ENCODE measurements at places on chromosomes 16 and 17. TPM values are rescaled to one million over a fixed set of nuclear protein-coding genes. Genes with fewer than 3 reads are reported as not detected.

Gene ZSCAN10
- not detected for total RNA-seq

Gene NPIPB6
- total RNA-seq: 8.5 TPM

Gene EVI2A
- total RNA-seq: 9.3 TPM

Gene CALB2
- 2.8 TPM for total RNA-seq

Gene HSPB9
- total RNA-seq: not detected

Gene STH
- total RNA-seq: not detected

Gene TBC1D3L
- 21.6 TPM for total RNA-seq

- DNase-seq: no peak
These were observed 64.3 kb upstream of the RBL2 start for GRCh38 chr16:53369921-53370320.

DNA sequence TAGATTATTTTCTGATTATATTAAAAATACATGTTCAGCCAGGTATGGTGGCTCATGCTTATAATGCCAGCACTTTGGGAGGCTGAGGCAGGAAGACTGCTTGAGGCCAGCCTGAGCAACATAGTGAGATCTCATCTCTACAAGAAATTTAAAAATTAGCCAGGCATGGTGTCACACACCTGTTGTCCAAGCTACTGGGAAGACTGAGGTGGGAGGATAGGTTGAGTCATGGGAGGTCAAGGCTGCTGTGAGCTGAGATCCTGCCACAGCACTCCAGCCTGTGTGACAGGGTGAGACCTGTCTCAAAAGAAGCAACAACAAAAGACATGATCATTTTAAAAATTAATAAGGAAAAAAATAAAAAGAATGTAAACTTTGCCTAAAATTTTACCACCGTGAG lies 40.7 kb downstream of the PRAC1 start:
- no peak for DNase-seq

DNA sequence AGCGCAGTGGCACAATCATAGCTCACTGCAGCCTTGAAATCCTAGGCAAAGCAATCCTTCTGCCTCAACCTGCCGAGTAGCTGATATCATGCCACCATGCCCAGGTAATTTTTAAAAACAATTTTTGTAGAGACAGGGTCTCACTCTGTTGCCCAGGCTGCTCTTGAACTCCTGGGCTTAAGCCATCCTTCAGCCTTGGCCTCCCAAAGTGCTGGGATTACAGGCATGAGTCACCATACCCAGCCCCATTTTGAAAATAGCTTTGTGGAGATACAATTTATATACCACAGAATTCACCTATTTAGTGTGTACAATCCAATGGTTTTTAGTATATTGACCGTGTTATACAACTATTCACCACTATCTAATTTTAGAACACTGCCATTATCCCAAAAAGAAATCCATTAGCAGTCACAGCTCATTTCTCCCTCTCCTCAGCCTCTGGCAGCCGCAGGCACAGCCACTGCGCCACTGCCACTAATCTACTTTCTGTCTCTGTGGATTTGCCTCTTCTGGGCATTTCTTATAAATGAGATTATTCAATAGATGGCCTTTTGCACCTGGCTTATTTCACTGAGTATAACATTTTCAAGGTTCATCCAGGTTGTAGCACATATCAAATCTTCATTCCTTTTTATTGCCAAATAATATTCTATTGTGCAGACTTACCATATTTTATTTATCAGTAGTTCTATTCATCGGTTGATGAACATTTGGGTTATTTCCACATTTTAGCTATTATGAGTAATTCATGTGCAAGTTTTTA lies 6.5 kb downstream of the RNF157 start:
- DNase-seq: no peak

DNA sequence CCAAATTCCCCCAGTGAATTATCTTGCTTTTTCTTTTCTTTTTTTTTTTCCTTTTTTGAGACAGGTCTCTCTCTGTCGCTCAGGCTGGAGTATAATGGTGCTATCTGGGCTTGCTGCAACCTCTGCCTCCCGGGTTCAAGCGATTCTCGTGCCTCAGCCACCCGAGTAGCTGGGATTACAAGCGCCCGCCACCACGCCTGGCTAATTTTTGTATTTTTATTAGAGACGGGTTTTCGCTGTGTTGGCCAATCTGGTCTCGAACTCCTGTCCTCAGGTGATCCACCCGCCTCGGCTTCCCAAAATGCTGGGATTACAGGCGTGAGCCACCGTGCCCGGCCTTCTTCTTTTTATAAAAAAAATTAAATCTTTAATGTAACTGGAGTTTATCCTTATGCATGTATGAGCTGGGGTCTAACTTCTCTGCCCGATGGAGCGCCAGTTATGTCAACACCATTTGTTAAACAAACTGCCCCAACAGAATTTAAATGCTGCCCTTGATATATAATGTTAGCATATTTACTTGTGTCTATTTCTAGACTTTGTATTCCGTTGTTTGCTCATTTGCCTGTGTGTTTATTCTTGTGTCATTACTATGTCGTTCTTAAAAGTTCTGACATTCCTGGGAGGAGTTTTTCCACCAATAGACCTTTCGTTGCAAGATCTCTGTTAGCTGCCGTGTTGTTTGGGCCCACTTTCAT lies 535 bp upstream of the AURKB start:
- DNase-seq: no peak

DNA sequence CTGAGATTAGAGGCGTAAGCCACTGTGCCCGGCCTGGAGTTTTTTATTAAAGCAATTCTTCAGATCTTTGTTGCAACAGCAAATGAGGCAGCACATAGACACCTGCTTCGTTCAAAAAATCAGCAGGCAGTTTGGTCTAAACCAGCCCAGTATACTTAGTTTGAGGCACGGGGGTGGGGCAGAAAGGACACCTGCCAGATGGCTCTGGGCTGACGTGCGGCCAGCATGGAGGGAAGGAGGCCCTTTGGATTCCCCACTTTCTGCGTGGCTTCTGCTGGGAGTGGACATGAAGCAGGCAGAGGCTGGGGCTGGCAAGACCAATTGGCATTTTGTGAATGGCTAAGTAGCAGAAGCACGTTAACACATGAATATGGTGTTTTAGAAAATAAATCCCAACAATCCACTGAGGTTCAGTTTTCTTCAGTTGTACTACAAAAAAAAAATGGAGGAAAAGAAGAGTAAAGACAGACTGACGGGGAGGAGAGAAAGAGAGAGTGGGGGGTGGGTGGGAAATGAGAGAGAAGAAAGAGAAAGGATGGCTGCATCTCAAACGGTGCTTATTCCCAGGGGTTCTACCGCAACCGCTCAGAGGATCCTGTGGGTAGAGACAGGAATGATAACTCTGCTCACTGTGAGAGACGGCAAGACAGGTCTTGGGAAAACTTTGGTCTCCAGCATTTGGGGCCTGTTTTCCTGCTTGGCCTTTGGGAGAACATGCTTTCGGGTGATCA lies 16.3 kb downstream of the C16orf46 start:
- DNase-seq: no peak

DNA sequence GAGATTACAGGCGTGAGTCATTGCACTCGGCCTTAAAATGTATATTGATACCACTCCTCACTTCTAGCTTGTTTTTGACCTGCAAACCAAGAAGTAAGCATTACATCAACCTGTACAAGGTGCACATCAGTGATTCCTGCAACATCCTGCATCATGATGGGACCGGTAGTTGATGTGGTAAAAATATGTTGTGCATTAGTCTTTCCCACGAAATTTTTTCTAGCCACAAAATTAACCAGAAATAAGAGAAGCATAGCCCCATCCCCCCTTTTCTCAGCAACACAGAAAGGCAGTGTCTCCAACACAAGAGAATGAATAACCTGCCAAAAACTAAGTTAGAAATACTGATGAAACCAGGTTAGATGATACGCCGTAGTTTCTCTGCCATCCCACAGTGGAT lies 21.1 kb upstream of the NSMCE1 start:
- no peak for DNase-seq

GRCh38 chr16:75202069-75202590 lies 4.8 kb downstream of the CTRB2 start:
- DNase-seq: peak; percentile 7

- no peak for DNase-seq
These were observed 2.9 kb downstream of the SRSF2 start for GRCh38 chr17:76734080-76734840.

GRCh38 chr16:85033171-85033570 lies 5.6 kb downstream of the KIAA0513 start:
- DNase-seq: no peak

GRCh38 chr17:9470171-9470570 lies 105.4 kb downstream of the STX8 start:
- DNase-seq: no peak

DNA sequence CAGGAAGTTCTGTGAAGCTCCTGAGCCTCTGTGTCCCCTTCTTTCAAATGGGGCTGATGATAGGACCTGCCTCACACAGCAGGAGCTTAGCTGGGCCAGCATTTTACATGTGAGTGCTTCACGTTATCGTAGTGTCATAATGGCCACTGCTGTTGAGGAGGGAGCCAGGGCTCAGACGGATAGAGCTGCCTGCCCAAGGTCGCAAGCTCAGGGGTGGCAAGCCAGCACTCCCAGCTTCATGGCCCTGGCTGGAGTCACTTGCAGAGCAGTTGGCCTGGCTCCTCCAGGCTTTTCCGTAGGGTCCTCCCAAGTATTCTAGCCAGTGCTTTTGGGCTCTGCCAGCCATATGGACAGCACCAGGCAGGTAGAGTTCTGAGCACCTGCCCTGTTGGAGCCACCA lies 115.1 kb downstream of the SOCS1 start:
- no peak for DNase-seq

- DNase-seq: peak; percentile 93
These were observed 9.3 kb downstream of the GIT1 start for GRCh38 chr17:29579866-29580771.

GRCh38 chr17:11880714-11881113 lies 116.6 kb downstream of the ZNF18 start:
- DNase-seq: no peak

GRCh38 chr16:24689128-24689527 lies 40.3 kb upstream of the TNRC6A start:
- DNase-seq: no peak

DNA sequence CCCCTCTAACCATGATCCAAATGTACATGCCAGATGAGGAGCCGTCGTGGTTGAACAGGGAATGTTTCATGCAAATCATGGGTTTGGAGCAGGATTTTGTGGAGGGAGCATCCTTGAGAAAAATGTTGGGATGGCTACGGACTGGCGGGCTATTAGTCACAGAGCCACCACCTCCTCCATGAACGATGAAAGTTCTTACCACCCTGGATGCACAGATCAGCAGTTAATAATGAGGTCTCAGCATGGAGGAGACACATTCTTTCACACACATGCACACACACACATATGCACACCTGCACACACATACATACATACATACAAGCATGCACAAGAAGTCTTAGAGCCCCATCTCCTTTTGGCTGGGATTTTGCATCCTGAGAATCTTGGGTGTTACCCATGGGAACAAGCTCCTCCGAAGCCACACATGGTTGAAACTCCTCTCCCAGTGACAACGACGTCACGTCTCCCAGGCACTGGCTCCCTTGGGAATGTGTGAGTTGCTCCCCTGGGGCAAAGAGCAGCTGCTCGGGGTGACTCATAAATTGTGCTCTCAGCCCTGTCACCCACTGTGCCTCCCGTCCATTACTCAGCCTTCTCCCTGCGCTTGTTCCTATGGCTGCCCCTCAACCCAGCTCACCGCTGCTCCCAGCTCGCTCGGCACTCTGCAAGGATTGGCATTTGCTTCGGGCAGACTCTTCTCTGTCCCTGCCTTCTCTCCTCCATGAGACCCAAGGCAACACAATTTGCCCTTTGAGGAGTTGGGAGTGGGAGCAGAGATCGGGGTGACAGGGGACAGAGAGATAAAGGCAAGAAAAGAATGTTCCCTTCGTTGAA lies 344.6 kb downstream of the SOX9 start:
- DNase-seq: no peak

- no peak for DNase-seq
These were observed 23.0 kb downstream of the PPL start for GRCh38 chr16:4913774-4914525.

DNA sequence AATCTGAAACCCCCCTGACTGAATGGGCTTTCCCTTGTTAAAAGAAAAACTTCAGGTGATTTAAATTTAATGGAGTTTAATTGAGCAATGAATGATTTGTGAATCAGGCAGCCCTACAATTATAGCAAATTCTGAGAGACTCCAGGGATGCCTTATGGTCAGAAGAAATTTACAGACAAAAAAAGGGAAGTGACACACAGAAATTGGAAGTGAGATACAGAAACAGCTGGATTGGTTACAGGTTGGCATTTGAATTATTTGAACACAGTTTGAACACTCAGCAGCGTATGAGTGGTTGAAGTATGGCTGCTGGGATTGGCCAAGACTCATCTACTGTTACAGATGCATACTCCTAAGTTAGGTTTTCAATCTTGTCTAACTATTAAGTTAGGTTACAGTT lies 19.0 kb upstream of the CPHXL start:
- no peak for DNase-seq

DNA sequence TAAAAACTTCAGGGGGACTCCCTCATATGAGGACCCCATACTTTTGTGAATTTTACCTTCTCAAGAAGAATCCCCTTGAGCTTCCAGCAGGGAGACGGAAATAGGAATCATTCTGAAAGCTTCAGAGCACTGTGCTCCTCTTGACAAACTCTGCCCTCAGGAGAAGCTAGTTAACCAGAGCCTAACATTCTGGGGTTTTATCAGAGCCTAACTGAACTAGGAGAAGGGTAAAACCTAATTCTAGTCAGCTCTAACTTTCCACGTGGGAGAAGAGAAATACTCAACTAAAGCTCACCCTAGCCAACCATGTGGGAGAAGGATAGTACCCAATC lies 13.3 kb upstream of the SLC5A10 start:
- DNase-seq: no peak
